Activated T-cell treated with anti-CD3 and anti-CD28 coated beads, Interleukin-2, amount 50 U/mL, for 4 hours (primary cell): ENCODE measurements at places on chromosomes 7 and 10.

GRCh38 chr7:33446551-33446950 lies 317.2 kb downstream of the BBS9 start:
- no peak for DNase-seq

DNA sequence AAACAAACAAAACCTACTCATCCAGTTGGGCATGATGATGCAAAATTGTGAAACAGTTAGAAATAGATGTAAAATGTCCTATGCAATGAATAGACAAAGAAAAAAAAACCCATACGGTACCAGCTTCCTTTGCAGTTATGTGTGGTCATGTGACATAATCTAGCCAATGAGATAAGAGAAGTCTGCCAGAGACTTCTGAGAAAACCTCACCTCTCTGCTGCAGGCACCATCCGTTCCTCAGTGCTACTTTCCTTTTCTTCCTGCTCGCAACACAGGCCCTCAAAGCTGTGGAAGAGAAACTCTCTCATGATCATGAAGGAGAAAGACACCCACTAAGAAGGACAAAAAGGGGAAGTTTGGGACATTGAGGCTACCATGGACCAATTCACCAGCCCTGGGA lies 76.8 kb upstream of the CARD11 start:
- no peak for DNase-seq

- DNase-seq = no peak
Observed at GRCh38 chr7:69042138-69042537, 556.1 kb upstream of the AUTS2 start.

GRCh38 chr7:75985518-75986146 lies 8.8 kb downstream of the TMEM120A start:
- no peak for DNase-seq

- DNase-seq = no peak
Observed at GRCh38 chr10:25959540-25960232, 25.7 kb downstream of the MYO3A start.

DNA sequence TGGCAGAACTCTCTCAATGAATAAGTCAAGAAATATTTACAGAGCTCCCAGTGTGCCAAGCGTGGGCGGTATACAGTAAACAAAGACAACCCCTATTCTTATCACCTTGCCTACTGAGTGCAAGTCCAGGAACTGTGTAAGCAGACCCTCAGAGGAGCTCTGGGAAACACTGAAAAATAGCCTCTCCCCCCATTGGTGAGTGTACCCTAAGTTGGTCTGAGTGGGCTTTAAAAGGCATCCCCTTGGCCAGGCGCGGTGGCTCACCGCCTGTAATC lies 1.2 kb downstream of the DYDC2 start:
- DNase-seq = no peak

- no peak for DNase-seq
Observed at GRCh38 chr7:45359776-45360175, 202.2 kb downstream of the RAMP3 start.

GRCh38 chr7:43625453-43625852 lies 42.5 kb downstream of the STK17A start:
- no peak for DNase-seq

GRCh38 chr7:139635526-139636302 lies 112.2 kb downstream of the CLEC2L start:
- DNase-seq = peak; percentile 61

DNA sequence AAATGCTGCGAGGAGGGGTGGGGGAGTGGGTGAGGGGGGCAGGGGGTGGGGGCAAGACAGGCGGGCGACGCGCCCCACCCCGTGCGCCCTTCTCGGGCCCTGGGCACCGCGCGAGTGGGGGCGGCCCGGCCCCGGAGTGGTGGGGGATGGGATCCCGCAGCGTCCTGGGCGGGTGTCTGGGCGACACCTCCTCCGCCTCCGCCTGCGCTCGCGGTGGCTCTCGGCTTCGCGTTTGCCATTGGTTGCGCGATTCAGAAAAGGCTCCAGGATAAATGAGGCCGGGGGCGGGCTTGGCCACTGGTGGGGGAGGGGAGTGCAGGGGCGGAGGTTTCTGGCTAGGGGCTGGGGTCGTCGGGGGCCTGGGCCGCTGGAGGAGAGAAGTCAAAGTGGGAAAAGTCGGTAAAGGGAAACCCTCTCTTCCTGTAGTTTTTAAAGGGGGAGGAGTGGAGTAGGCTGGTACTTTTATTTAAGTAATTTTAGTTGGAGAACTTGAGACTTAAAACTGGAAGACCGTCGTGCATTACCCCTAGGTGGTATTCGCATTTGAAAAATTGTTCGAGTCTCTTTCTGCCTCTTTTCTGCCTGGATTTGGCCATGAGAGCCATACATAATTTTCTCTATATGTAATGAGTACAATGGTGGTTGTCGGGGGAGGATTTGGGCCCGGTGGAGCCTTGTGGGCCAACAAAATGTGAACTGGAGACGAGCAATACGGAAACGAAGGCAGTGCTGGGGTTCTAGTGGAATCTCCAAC lies 992 bp upstream of the IGF2BP3 start:
- peak; percentile 17 for DNase-seq

DNA sequence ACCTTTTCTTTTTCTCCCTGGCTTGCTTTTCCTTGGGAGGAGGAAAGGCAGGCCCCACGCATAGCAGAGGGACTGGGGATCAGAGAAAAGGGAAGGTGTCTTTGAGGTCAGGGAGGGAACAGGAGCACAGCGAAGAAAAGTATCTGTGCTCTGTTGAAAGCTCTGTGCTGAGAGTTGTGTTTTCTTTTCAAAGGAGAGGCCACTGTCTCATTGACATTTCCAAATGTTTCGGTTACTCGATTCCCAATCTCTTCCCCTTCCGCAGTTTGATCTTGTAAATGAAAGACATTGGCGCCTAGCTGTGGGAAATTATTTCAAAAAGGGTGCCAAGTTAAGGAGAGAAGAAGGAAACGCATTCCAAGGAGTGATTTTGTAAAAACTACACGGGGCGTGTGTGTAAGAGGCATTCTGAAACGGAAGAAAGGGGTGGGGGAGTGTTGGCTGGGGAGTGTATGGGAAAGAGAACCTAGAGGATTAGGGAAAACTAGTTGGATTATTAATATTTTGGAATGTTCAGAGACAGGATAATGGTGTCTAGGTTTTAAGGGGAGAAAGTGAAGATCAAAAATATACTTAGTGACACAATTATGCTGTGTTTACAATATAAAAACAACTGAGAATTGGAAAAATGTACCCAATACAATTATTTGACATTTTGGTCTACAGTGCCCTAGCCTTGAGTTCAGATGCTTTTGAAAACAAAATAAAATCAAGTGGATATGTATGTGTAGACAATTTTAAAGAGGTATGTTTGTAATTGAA lies 708 bp downstream of the KLHDC10 start:
- no peak for DNase-seq

GRCh38 chr10:85603151-85603940 lies 763.2 kb downstream of the GRID1 start:
- no peak for DNase-seq

GRCh38 chr7:128783143-128783861 lies 7.7 kb upstream of the OPN1SW start:
- no peak for DNase-seq

DNA sequence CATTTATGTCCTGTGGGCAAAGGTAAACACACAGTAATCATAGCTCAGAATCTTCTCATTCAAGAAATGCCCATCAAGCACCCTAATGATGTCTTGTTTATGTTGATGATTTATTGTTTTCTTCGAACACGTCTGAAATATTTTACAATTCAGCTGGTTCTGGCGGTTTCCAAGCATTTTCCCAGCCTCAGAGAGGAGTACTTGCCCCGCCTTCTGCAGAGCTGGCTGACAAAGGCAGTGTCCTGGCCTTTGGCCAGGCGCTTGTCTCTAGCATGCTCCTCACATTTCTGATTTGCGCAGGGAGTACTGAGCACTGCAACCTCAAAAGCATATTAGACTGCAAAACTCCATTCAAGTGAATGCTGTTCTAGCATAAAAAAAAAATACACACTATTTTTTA lies 314.2 kb upstream of the GNAI1 start:
- DNase-seq = no peak
